ENCODE measurements at places on chromosomes 2 and 18.

- DNase-seq: no peak
Measured at GRCh38 chr18:13449651-13450050, 231.1 kb downstream of the LDLRAD4 start.

DNA sequence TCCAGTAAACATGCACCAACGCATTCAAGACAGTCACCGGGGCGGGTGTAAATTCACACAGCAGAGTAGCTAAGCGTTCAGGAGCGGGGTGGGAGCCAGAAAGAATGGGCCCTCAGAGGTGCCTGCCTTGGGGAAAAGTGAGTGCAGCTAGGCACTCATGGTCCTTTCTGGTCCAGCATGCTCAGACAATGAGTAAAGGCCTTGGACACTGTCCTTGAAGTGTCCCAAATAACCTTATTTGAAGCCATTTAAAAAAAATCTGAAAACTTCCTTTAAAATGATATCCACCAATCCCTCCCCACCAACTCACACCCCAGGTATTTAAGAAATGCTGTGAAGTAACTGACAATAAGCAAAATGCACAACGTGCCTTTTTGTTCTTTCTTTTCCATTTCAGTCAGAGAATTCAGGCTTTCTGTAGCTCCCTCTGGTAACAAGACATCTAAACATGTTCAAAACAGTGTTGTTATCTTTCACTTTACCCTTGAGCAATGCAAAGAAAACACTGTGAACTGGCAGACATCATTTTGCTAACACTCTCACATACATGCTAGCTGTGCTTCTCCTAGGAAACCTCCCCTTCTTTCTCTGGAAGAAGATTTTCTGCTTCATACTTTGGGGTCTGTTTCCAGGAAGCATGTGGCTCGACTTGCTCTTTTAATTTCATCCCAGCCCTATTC, 445.1 kb upstream of the SPRED2 start:
- DNase-seq: no peak

GRCh38 chr18:10020171-10020570, 106.4 kb downstream of the VAPA start:
- DNase-seq: no peak

DNA sequence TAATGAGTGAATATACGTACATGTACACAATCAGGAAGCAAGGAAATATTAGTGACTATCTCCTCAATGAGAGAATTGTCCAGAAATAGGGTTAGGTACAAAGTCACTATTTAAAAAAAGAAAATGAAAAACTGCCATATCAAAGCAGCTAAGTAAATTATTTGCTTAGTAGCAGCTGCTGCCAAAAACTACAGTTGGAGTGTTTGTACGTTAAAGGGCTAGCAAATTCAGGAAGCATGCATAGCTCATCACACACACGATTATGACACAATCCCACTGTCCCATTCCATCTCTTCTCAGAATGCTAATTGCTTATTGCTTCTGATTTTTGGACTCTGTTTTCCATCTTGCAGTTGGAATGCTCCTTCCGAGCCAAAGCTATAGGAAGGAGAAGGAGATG, 2012.5 kb upstream of the LRRTM1 start:
- no peak for DNase-seq

GRCh38 chr2:99701503-99701902, 211.7 kb upstream of the REV1 start:
- no peak for DNase-seq

All from ELF-1 (cell line).